ENCODE measurements at places on chromosomes 11 and 22.
A peak's percentile ranks its signal among the peaks of the same experiment; 100 is the strongest.

GRCh38 chr11:132942611-132943356, 589.5 kb downstream of the OPCML start:
- no peak for DNase-seq

DNA sequence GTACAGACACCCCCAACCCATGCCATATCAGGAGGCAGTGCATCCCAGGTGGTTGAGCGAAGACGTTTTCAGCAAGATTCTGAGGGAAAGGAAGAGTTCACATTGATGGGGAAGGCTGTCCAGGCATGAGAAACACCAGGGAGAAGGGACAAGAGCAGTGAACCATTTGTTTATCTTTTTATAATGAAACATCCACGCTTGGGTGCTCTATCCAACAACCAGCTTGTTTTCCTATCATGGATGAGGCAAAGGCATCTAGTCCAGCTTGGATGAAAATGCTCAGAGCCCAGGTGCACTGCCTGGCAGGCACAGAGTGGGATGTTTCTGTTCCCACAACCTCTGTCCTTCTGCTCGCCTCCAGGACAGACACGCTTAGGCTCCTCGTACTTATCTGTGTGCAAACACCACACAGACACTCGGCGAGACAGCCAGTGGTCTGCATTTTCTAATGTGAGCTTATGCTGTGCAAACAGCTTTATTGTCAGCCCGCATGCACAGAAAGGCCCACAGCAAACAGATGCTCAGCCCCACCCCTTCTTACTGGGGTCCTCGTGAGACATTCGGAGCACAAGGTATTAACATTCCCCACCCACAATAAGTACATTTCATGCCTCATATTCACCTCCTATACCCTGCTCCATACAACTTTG, 45.4 kb upstream of the NTM start:
- DNase-seq, result no peak

- no peak for DNase-seq
Observed at GRCh38 chr11:85572056-85572455, 55.1 kb downstream of the DLG2 start.

DNA sequence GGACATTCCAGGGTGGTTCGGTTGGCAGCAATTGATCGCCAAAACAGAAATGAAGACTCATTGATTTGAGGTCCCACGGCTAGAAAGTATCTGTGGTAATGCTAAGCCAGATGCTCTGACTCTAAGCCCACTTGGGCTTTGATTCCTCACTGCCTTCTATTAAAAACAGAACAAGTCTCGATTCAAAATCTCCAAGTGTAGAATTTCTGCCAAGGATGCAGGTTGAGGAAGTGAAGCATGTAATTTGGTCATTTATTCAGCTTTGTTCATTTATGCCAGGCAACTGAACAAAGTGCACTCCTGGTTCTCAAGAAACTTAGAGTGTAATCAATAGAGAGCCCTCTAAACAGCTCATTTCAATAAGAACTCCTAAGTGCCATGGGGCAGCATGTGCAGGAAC, 2.3 kb upstream of the CEP295 start:
- no peak for DNase-seq

DNA sequence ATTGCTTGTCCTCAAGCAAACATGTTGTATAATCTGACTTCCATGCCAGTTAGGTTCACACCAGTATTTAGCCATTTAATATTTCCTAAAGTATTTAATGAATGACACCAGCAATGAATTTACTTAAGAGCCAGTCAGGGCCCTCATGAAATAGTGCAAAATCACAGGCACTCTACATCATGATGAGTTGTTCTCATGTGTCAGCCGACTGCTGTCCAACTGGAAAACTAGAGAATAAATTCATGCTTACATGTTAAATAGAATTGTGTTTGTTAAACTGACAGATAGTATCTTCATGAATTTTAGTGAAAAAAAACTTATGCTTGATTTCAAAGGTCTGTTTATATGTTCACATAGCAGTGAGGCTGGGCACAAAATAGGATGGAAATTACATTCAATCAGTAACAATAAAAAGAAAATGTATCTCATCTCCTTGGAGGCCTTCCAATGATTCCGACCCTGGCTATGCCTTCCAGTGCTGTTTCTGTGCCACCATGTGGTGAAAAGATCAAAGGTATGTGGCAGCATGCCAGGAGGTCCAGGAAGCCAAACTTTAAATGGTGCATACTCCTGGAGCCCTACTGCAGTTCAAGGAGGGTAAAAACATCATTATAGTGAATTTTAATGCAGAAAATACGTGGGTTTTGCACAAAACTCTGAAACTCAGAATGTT, 45.2 kb downstream of the CTSC start:
- DNase-seq, result peak; percentile 32

- no peak for DNase-seq
Observed at GRCh38 chr11:111177037-111177871, 68.3 kb upstream of the POU2AF2 start.

GRCh38 chr22:49726701-49727101, 101.0 kb downstream of the BRD1 start:
- no peak for DNase-seq

GRCh38 chr22:19718456-19719049, 4.2 kb downstream of the SEPTIN5 start:
- DNase-seq, result no peak

DNA sequence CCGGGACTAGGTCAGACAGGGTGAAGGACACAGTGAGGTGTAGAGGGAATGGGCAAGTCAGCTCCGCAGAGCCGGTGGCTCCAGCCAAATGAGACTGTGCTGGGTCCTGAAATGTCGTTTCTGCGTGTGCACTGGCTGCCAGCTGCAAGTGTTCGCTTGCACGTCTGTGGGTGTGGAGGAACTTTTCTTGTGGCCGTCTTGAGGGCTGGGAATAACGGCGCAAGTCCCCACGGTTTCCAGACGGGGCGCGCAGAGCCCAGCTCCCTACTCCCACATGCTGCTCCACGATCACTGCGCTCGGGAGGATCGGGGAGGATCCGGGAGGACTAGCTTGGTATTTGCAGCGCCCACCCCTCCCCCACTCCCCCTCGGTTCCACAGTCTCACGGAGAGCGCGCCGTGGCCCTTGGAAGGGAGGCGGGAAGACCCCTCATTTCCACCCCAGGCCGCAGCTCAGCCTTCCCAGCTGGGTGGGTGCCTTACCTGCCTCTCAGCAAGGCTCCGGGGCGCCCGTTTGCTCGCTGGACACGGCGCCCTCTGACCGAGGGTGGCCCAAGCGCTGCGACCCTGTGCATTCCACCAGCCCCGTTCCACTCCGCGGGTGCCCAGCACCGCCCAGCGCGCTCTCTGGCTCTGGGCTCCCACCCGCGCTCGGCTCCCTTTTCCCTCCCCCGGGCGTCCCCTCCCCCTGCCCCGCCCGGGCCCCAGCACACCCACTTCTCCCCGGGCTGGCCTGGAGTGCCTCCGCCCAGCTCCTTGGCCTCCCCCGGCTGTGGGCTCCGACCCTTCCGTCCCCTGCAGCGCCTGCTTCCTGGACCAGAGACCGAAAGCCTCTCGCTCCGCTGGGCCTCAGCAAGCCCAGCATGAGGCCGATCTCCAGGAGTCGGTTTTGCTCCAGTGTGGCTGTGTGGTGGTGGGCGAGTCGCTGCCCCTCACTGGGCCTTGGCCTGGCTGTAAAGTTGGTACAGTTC, at the start of gene KCNE3:
KCNE3 (minus strand) TSS at position 634 of the 970 bp plus-strand sequence. CDS start 9,986 bp downstream, outside the sequence.
- DNase-seq, result no peak

DNA sequence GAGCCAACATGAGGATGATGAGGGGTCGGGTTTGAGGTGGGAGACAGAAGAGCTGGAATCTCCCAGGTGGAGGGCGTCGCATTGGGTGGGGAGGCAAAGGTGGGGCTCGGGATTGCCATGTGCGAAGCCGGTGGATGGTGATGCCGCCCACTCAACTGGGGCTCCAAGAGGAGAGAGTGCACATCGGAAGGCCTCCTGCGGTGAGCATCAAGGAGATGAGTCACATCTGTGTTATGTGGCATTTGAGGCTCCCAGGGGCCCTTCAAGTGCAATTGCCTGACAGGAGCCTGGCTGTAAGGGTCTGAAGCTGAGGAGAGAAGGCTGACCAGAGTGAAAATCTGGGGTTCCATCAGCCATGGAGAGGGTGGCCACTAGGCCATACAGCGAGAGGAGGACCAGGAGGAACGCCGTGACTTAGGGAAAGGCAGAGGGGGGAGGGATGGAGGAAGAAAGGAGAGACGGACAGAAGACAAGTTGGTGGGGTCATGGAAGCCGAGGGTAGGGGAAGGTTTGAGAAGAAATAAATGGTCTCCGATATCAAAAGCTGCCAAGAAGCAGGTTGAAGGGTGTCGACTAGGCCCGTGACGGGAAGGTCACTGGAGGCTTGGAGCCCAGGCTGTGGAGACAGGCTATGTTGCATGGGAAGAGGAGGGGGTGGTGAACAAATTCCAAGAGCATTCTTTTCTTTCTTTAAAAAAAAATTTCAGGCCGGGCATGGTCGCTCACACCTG, 21.3 kb downstream of the RASD2 start:
- DNase-seq, result no peak

DNA sequence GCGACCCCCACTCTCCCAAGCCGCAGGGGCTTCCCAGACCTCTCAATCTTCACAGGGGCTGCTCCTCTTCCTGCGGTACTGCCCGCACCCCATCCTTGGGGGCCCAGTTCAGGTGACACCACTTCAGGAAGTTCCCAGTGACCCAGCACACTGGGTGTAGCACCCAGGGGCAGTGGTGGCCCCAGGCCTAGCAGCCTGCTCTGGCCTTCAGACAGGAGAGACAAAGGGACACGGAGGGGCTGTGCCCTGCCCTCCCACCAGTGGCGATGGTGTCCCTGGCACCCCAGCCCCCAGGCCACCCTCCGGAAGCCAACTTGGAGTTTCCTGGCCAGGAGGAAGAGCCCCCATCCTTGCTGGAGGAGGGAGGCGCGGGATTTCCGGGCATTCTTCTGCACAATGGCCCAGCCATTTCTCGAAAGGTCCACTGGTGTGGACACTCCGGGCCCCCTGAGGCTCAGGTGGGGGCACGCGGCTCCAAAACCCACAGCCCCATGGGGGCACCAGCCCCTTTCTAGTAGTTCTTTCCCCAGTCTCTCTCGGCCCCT, 978 bp upstream of the CLDN5 start:
- DNase-seq, result no peak

GRCh38 chr11:31823644-31824331, 12.7 kb upstream of the PAX6 start:
- no peak for DNase-seq

DNA sequence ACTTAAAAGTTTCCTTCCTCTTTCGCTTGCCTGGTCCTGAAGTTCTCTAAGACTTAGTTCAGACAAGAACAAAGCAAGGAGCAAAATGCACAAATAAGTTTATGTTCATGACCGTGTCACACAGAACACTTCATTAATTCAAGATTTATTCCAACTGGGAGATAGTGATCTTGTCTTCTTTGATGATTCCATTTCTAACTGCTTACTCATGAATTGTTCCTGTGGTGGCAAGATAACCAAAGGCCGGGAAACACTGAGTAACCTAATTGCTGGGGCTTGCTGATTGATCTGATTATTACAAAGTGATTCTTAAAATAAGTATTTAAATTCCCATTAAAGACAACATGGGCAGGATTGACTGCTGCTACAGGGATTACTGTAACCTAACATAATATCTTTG, 1462.9 kb upstream of the RAG2 start:
- DNase-seq, result no peak

Measured in Jurkat, Clone E6-1 (cell line).